ENCODE measurements at places on chromosomes 6 and 20. TPM values are rescaled to one million over a fixed set of nuclear protein-coding genes. Genes with fewer than 3 reads are reported as not detected.

RPP21 gene
- 42.7 TPM for total RNA-seq

RNF39 gene
- not detected for total RNA-seq

SPATS1 gene
- not detected for total RNA-seq

CHRNA4 gene
- total RNA-seq: not detected

BTN1A1 gene
- total RNA-seq: not detected

DNA sequence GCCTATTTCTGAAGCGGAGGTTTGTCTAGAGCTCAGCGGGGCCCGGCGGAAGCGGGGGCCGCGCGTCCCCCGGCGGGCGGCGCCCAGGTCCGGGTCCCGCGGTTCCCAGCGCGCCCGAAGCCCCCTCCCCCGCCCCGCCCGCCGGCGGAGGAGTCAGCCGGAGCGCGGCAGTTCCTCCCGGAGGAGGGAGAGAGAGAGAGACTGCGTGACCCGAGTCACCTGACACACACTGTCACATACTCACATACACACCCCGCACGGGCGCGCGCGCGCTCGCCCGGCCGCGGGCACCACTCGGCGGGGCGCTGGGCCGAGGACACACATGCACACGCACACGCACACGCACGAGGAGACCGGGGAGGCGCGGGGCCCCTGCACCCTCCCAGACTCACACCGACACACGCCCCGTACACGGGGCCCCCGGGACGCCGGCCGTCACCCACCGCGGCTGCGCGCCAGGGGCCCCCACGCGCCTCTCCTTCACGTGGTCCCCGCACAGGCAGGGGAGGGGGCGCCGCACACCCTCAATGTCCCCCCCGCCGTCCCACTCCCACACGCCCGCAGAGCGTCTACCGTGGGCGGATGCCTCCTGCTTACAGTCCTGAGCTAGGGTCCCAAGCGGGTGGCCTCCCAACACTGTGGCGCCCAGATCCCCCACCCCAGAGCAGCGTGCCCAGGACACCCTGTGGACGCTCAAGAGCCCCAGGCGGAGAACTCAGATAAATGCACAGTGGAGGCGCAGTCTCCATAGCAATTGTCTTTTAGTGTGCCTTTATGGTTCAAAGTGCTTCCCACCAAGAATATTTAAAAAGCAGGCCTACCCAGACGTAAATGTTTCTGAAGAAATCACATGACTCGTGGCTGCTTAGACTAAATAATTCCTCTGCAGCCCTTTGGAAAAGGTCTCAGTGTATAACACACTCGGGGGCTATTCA is at the start of gene RRAGD:
TSS of gene RRAGD (minus strand) at position 203 of the 935 bp plus-strand sequence. CDS start 280 bp downstream, outside the sequence.
- H3K36me3 ChIP-seq: peaks cover 2% of the 10 kb centered on the region
- H3K4me3 ChIP-seq: peak within 1 kb of the TSS; percentile 90
- peaks cover 35% of the 10 kb centered on the region for H3K27me3 ChIP-seq
- H3K27ac ChIP-seq: peak within 1 kb of the TSS; percentile 91

- no peak for DNase-seq
- H3K4me1 ChIP-seq: no peaks in the 10 kb centered on the region
- no peaks in the 10 kb centered on the region for H3K36me3 ChIP-seq
- no peak overlapping the region for H3K4me3 ChIP-seq
- no peak overlapping the region for H3K27ac ChIP-seq
These were observed 146.5 kb upstream of the COL21A1 start for GRCh38 chr6:56393615-56394612.

DNA sequence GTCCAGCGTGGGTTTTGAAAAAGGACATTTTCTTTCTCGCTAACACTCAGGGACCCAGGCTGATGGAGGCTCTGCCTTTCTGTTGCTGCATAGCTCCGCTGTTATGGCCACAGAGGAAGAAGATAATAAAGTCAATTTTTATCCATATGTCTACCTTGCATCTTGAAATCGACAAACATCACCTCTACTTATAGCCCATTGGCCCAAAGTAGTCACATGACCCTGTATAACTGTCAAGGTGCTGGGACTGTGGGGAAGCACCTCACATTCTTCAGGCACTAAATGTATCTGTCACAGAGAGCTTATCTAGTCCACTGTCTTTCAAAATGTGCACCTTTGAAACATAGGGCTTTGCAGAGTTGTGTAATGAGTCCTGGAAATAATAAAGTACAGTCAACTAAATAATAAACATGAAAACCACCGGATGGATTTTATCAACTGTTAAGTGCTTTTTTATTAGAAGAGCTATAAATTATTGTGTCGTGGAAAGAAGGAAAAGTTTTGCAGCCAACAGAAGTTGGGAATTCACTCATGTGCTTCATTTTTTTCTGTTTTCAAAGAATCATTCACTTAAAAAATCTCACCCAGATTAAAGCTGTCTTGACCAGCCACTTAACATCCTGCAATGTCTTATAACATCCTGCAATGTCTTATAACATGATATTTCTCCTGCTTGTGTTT is 47.7 kb upstream of the RCAN2 start:
- H3K4me3 ChIP-seq: no peak overlapping the region
- no peak overlapping the region for H3K27ac ChIP-seq
- H3K36me3 ChIP-seq: no peaks in the 10 kb centered on the region
- no peaks in the 10 kb centered on the region for H3K4me1 ChIP-seq

DNA sequence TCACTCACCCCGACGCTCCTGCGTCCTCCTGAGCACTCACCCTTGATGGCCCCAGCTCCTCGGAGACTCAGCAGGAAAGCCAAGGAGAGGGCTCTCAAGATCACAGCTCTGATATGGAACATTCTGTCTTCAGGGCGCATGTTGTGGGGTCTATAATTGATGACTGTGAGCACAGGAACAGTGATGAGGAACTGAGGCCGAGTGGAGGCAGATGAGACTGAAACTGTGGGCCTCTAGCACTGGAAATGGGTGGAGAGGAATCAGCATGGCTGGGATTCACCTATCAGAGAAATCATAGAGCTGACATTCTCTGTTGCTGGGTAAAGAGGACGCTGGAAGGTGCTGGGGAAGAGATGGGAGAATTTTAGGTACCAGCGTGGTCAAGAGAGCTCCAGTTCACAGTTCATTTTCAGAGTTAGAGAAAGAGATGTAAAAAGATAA is at the start of gene HLA-DPA1:
TSS of gene HLA-DPA1 (minus strand) at position 219 of the 441 bp plus-strand sequence.
- peak within 1 kb of the TSS; percentile 79 for H3K4me3 ChIP-seq
- peaks cover 45% of the 10 kb centered on the region for H3K4me1 ChIP-seq
- H3K36me3 ChIP-seq: peaks cover 12% of the 10 kb centered on the region
- peaks cover 5% of the 10 kb centered on the region for H3K27me3 ChIP-seq
- DNase-seq: peak; percentile 63

- no peak overlapping the region for H3K4me3 ChIP-seq
- no peaks in the 10 kb centered on the region for H3K27me3 ChIP-seq
- H3K27ac ChIP-seq: no peak overlapping the region
- DNase-seq: no peak
- no peaks in the 10 kb centered on the region for H3K36me3 ChIP-seq
These were observed 54.6 kb upstream of the RNF217 start for GRCh38 chr6:124907596-124907995.

GRCh38 chr20:17653835-17654648 is 28.0 kb downstream of the RRBP1 start:
- H3K27ac ChIP-seq: no peak overlapping the region
- DNase-seq: no peak
- H3K36me3 ChIP-seq: peaks cover 23% of the 10 kb centered on the region
- H3K4me3 ChIP-seq: no peak overlapping the region
- no peaks in the 10 kb centered on the region for H3K27me3 ChIP-seq

GRCh38 chr6:13694562-13694961 is 17.1 kb downstream of the RANBP9 start:
- no peak overlapping the region for H3K4me3 ChIP-seq
- DNase-seq: no peak
- H3K36me3 ChIP-seq: peaks cover 52% of the 10 kb centered on the region
- H3K27ac ChIP-seq: no peak overlapping the region

DNA sequence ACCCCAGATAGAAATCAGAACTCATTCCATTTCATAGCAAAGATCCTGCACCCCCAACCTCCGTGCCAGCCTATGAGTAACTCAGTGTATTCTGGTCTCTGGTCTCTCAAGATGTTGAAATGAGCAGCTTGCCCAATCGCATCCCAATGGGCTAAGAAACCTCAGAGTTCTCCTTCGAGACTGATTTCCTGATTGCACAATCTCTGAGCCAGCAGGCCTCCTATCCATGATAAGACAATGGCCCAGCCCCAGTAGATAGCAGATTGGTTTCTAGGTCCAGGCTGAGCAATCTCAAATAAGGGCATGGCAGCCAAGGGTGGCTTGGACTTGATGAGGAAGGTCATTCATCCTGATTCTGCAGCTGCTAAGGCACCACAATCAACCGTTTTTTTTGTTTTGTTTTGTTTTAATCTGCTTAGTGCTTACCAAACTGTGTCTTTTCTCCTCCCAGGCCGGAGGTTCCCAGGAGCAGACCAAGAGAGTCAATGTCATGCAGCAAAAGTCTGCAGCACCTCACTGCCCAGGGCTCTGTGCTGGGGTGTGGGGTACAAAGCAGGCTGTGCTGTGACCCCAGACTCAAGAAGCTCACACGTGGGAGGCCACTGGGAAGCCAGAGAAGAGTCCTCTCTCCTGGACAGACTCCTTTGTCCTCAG is 125.1 kb upstream of the NXT1 start:
- H3K27ac ChIP-seq: no peak overlapping the region
- H3K36me3 ChIP-seq: no peaks in the 10 kb centered on the region
- peaks cover 9% of the 10 kb centered on the region for H3K27me3 ChIP-seq
- no peaks in the 10 kb centered on the region for H3K4me1 ChIP-seq
- no peak overlapping the region for H3K4me3 ChIP-seq

DNA sequence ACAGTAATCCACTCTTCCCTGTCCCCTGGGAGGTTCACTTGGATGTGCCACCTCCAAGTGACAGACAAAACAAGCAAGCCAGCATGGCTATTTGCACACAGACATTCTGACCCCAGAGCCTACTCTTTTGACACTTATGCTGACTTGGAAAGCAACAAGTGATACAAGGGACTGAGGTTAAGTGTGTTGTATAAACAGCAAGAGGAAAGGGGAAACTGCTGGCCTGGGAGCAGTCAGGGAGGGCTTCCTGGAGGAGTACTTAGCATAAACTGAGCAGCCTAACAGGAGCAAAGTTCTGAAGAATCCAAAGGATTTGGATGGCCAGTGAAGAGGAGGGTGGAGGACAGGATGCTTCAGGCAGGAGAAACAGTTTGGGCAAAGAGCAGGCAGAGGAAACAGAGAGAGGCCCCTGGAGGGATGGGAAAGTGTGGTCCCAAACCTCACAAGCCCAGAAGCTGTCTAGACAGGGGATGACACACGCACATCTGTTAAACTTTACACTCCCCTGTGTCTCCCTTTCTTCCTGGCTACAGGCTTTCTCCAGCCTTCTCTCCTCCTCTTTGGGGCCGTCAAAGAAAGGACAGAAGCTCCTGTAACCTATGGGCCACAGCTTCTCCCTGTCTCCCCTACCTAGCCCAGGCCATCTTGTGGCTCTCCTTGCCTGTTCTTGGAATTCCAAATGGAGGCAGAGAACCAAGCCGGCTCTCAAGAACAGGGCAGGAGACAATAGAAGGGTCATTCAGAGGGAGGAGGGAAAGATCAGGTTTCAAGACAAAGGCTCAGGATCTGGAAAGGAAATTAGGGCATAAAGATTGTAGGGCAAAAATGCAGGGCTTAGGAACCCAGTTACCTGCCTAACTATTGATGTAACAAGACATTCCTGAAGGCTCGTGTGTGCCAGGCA is 19.3 kb downstream of the SULF2 start:
- DNase-seq: no peak
- no peaks in the 10 kb centered on the region for H3K4me1 ChIP-seq
- H3K27me3 ChIP-seq: peaks cover 22% of the 10 kb centered on the region
- H3K36me3 ChIP-seq: no peaks in the 10 kb centered on the region
- H3K27ac ChIP-seq: no peak overlapping the region
